Activated CD4-positive, alpha-beta T cell treated with anti-CD3 and anti-CD28 coated beads for 1 hour (primary cell): ENCODE measurements at places on chromosomes 3 and 15.

- DNase-seq: no peak
Observed at GRCh38 chr3:82807781-82808180, 1046.3 kb upstream of the GBE1 start.

- no peak for DNase-seq
Observed at GRCh38 chr3:4752201-4753072, 226.8 kb upstream of the BHLHE40 start.

- no peak for DNase-seq
Observed at GRCh38 chr3:152227027-152227426, 41.7 kb upstream of the MBNL1 start.

DNA sequence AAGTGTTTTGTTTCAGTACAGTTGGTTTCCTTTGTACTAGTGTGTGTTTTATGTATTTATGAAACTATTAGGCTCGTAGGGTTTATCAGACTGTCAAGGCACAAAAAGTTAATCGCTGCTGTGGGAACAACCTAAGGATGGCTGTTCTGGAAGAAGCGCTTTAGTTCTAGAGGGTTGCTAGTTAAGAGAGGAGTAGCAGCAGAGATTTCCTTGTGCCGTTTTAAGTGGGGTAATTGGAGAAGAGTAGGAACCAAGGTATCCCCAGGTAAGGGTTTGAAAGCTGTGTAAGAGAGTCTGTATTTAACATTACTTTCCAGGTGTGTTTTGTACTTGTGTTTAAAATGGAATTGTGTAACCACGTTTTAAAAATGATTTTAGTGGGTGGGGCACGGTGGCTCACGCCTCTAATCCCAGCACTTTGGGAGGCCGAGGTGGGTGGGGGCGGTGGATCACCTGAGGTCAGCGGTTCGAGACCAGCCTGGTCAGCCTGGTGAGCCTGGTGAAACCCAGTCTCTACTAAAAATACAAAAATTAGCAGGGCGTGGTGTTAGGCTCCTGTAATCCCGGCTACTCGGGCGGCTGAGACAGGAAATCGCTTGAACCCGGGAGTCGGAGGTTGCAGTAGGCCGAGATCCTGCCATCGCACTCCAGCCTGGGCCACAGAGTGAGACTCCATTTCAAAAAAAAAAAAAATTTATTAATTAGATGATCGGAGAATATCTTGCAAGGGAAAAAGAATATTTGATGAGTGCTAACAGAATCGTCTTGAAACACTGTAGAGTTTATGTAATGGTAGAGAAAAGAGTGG, 2.6 kb downstream of the MORF4L1 start:
- no peak for DNase-seq

DNA sequence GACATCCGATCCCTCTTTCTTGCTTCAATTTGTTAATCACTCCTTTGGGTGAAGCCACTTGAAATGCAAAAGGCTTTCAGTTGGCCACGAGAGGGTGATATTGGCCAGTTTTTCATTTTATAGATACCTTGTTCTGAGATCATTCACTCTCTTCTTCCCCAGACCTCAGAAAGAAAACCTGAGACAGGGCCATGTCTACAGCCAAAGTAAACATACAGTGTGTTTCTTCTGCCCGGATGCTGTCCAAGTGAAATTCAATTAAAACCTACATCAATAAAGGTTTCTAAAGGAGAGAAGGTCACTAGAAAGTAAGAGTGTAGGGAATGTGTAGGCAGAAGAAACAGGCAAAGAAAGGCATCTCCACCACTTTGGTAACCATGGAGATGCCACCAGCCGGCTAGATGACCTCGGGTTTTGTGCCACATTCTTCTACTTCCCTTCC, 39.5 kb upstream of the FMN1 start:
- DNase-seq: no peak

GRCh38 chr3:81311321-81311720, 450.1 kb downstream of the GBE1 start:
- DNase-seq: no peak

GRCh38 chr3:71416876-71417275, 166.7 kb downstream of the FOXP1 start:
- DNase-seq: no peak
